ENCODE measurements at places on chromosomes 6 and 20.

DNA sequence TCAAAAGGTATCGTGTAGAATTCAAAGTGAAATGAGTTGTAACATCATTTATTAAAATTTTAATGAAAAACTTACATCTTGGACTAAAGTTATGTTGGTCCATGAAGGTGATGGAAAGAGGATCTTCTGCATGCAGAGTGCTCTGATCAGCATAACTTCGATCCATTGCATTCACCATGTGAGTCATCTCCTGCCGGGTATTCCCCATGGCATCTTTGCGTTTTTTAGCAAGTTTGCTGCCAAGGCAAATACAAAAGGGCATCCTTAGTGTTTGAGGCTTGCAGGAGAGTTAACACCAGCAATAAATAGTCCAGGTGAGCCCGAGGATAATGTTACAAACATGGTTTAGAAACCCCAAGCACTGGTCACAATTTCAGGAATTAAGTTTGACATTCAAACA is 104.2 kb upstream of the THEMIS start:
- no peak for DNase-seq

- DNase-seq = no peak
Measured at GRCh38 chr6:130008236-130008873, 10.0 kb upstream of the L3MBTL3 start.

- DNase-seq = no peak
Measured at GRCh38 chr20:36040571-36040970, 72.2 kb downstream of the CNBD2 start.

DNA sequence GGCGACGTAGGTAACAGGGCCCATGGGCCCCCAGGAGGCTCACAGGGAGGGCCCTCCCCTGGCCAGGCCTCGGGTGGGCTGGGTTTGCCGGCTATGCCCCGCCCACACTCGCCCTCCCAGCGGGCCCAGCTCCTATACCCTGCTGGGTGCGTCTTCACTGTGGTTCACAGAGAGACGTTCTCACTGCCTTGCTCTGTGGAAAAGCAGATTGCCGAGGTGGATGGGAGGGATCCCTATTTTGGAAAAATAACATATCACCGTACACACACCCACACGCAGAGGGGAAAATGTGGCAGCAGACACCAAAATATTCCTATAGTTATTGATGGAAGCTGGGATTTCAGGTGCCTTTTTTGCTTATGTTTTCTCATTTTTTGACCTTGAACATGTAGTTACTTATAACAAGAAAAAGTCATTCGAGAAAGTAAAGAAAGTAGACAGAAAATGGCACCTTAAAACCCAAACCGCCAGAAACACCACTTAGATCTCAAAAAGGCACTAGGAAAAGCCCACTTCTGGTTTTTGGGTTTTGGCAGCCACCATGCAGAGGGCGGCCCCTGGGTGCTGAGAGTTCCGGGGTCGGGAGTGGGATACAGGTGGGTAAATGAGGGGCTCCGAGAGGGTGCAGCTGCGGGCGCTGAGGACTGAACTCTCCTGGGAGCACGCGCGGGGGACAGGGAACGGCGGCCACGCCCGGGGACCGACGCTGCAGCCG is 49.4 kb downstream of the TMEM242 start:
- peak; percentile 55 for DNase-seq

- DNase-seq = no peak
Measured at GRCh38 chr20:54643761-54644160, 168.4 kb downstream of the DOK5 start.

- no peak for DNase-seq
Measured at GRCh38 chr6:71444222-71444621, 155.6 kb downstream of the OGFRL1 start.

DNA sequence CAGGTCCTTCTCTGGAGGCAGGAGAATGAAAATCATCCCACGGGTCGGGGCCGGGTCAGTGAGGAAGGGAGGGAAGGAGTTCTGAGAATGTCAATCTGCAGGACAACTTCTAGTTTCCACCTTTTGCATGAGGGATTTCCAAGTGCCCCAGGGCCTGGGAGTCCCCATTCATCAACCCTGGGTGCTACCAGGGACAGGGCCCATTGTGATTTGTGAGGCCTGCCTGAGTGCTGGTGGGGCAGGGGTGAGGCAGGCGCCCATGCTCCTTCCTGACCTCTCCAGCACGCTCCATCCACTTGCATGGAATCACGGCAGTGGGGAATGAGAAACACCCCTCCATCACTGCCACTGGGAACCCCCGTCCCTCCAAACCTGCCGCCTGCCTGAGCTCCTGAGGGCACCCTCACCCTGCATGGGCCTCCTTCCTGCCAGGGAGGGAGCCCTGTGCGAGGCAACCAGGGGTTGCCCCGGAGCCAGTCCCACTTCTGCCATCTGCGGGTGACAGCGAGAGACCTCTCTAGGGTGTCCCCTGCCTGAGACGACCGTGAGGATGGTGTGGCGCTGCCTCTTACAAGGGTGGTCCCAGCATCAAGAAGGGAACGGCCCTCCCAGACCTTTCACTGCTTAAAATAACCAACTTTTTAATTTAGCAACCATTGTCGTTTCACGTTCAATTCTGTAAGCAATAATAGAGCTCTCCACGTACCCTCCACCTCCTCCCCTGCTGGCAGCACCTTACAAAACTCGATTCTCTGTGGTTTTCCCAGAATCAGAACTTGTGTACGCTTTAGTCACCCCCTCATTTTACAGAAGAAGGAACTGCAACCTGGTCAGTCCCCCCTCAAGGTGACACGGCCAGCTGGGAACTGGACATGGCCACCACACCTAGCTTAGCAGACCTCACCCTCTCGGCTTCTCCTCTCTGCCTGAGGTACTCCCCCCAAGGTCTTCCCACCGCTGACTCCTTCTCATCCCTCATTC is 28.6 kb downstream of the PMEPA1 start:
- no peak for DNase-seq

GRCh38 chr6:122800906-122801305 is 11.8 kb downstream of the SMPDL3A start:
- no peak for DNase-seq

DNA sequence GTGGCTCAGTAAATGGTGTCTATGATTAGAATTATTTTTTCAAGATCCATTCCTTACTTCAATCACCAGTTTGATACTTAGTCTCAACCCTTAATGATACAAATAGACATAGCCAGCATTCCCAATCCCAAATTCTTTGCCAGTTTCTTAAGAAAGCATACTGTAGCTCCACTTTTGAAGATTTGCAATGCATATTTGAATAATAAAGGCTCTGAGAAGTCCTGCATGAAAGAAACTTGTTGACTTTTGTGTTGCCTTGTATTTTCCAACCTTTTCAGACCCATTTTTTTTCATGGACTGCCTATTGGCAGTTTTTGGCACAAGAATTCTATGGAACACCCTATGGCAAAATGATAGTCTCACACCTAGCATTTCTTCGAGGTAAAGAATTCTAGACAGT is 215.6 kb upstream of the CHD6 start:
- no peak for DNase-seq

DNA sequence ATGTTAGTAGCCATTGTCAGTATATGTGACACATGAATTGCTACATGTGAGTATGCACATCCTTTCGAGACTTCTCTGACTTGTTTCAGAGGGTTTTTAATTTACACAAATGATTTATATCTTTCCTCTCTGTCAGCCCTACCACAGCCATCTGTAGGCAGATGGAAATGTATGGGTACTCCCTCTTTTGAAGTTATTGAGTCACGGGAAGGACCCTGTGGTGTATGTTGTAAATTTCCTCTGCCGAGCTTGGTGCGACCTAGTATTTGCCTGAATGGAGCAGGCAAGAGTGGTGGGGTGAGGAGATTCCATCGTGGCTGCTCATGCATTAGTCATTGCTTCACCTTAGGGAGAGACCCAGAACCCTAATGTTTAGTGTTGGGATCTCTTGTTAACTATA is 171.9 kb downstream of the JARID2 start:
- DNase-seq = peak; percentile 46

DNA sequence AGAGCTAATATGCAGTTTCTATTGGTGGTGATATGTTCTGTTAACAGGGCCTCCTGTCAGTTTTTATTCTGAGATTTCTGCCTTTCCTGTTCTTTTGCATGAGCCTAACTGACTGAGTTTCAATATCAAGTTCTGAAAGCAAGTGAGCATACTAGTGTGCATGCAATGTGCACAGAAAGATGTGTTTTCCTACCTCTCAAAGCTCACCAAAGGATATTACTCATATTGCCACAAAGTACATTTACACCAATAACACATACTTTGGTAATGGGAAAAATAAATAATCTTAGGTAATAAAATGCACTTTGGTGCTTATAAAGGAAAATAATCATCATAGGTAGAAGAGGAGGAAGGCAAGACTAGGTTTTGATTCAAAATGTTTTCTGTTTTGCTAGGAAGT is 195.0 kb downstream of the KHDC1L start:
- peak; percentile 7 for DNase-seq

DNA sequence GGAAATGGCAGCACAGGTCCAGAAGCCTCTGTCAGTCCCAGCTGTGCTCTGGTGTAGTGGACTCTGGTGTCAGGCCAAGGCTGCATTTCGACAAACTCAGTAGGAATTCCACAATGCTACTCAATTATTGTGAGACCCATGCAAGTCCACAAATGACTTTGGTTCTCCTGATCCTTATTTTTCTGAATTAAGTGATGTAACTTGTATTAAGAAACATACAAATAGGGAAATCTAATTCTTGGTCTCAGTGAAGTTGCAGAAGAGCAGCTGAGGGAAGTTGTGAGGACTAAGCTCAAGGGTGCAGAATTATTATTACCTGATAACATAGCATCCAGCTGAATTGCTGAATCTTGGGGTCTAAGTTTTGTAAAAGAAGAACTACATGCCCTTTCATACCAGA is 116.8 kb downstream of the MAFB start:
- no peak for DNase-seq

DNA sequence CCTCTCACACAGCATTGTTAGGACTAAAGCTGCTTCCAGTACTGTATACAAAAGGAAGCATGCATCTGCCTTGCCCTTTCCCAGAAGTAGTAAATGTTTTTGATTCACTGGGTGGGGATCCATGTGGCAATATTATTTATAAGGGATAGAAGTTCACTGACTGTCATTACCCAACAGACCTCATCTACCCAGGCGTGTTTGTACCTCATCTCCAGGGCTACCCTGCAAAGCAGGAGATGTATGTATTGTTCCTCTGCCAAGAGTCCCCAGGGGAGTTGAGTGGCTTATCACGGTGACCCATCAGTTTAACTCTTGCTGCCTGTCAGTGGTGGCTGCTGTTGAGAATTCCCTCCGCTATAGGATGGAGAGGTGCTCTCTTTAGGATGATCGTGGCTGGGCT is 42.5 kb downstream of the SLC24A3 start:
- DNase-seq = no peak

- peak; percentile 64 for DNase-seq
Measured at GRCh38 chr6:44000164-44000842, 126.9 kb downstream of the MRPL14 start.

DNA sequence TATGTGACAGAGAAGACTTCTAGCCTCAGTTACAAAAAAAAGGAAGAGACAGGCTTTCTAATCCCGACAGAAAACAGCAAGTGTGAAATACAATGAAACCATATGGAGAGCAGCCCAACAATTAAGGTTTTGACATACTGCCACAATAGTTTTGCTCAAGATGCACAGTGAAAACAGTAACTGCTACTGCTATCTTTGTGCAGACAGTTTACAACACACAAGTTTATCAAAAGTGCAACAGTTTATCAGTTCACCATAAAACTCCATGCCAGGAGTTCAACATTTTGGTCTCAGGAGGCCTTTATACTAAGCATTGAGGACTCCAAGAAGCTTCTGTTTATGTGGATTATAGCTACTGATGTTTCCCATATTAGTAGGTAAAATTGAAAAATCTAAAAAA is 37.6 kb downstream of the GOPC start:
- no peak for DNase-seq

GRCh38 chr6:93213028-93213427 is 206.3 kb downstream of the EPHA7 start:
- DNase-seq = no peak

- DNase-seq = no peak
Measured at GRCh38 chr20:53406580-53406979, 187.1 kb downstream of the ZNF217 start.

- DNase-seq = no peak
Measured at GRCh38 chr6:51839726-51840374, 247.6 kb downstream of the PKHD1 start.

- DNase-seq = no peak
Measured at GRCh38 chr20:19256085-19256484, 43.6 kb downstream of the SLC24A3 start.

GRCh38 chr20:21167261-21167660 is 41.4 kb downstream of the KIZ start:
- no peak for DNase-seq

- no peak for DNase-seq
Measured at GRCh38 chr6:9710574-9710973, 704.3 kb downstream of the TFAP2A start.

GRCh38 chr6:22098601-22099031 is 198.2 kb downstream of the PRL start:
- no peak for DNase-seq

- DNase-seq = no peak
Measured at GRCh38 chr6:121596441-121596840, 161.0 kb downstream of the GJA1 start.

DNA sequence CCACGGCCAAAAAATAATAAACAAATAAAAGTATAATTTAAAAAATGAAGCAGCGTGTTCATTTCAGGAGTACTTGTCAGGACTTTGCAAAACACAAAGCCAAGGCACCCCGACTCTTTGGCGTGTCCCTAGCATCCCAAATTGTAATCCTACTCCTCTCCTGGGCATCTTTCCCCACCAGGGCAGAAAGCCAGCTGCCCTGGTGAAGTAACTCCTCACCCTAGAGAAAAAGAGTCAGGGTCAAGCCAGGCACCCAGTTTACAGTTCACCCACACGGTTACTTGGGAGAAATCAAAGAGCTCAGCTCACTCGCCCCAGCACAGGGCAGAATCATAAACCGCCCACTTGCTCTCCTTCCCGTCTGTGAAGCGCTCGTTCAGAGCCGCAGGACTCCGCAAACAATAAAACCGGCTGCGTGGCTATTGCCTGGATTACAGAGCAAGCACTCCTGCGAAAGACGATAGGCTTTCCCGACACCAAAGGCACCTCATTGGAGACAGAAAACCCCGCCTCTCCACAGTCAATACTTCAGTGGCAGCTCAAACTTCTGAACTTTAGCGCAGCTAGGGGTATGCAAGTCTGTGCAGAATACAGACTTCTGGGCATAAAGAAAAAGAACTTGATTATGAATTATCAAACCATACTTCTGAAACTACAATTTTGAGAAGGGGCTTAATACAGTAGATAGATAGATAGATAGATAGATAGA is 73.0 kb upstream of the NHSL1 start:
- DNase-seq = no peak

- DNase-seq = no peak
Measured at GRCh38 chr6:166423051-166423745, 40.5 kb upstream of the MPC1 start.

GRCh38 chr6:24551139-24551538 is 56.4 kb downstream of the ALDH5A1 start:
- DNase-seq = no peak

- peak; percentile 74 for DNase-seq
Measured at GRCh38 chr6:44074439-44074812, 52.8 kb downstream of the MRPL14 start.

Measured in activated CD4-positive, alpha-beta T cell treated with anti-CD3 and anti-CD28 coated beads, Interleukin-2, Interleukin-6, amounts not matched to agents 100 ng/mL and 50 ng/mL, durations not matched to agents 16 hours and 8 hours (primary cell).